ENCODE measurements at places on chromosomes 12 and 14. TPM values are rescaled to one million over a fixed set of nuclear protein-coding genes. Genes with fewer than 3 reads are reported as not detected.
A peak's percentile ranks its signal among the peaks of the same experiment; 100 is the strongest.

GRCh38 chr14:60805841-60806430 lies 71.4 kb downstream of the MNAT1 start:
- H3K4me1 ChIP-seq: no peaks in the 10 kb centered on the region
- no peaks in the 10 kb centered on the region for H3K27me3 ChIP-seq
- H3K4me3 ChIP-seq: no peak overlapping the region
- H3K36me3 ChIP-seq: no peaks in the 10 kb centered on the region

DEGS2 gene
- total RNA-seq: 0.49 TPM

ATF7IP gene
- 58.4 TPM for total RNA-seq

LYZ gene
- total RNA-seq: 50.5 TPM

GRCh38 chr12:12585115-12585863 lies 22.6 kb upstream of the DUSP16 start:
- no peaks in the 10 kb centered on the region for H3K27me3 ChIP-seq
- H3K4me1 ChIP-seq: no peaks in the 10 kb centered on the region
- no peak overlapping the region for H3K27ac ChIP-seq
- no peak overlapping the region for H3K4me3 ChIP-seq
- no peak for DNase-seq

DNA sequence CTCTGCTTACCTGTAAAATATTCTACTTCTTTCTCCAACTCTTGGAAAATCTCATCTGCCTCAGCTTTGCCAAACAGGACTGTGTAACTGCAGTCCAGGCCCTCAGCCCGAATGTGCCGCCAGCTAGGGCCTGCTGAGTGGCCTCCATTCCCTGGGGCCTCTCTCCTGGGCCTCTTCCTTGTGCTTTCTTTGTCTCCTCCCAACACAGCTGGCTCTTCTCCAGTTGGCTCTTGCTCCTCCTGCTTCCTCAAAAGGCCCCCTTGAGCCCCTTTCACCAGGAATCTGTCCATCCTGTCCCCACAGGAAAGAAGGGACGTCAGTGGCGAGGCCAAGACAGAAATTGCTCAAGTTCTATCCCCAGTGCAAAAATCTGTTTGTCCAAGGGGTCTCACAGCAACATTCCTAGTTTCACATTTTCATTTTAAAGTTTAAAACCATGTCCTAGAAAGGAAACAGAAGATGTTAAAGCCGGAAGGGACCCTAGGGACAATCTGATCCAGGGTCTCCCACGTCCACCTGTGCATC lies 713 bp downstream of the ALKBH2 start:
- peaks cover 29% of the 10 kb centered on the region for H3K4me1 ChIP-seq
- H3K4me3 ChIP-seq: peak overlapping the region; percentile 46
- H3K27ac ChIP-seq: peak overlapping the region; percentile 81
- DNase-seq: no peak
- H3K36me3 ChIP-seq: peaks cover 39% of the 10 kb centered on the region
- no peaks in the 10 kb centered on the region for H3K27me3 ChIP-seq

CD27 gene
- not detected for total RNA-seq

NPAS3 gene
- total RNA-seq: 6.4 TPM

GRCh38 chr12:120067901-120068300 lies 48.7 kb downstream of the RAB35 start:
- H3K4me1 ChIP-seq: no peaks in the 10 kb centered on the region
- no peaks in the 10 kb centered on the region for H3K27me3 ChIP-seq
- no peak for DNase-seq
- H3K4me3 ChIP-seq: no peak overlapping the region
- H3K36me3 ChIP-seq: no peaks in the 10 kb centered on the region

ZNF268 gene
- total RNA-seq: 12.8 TPM

- no peaks in the 10 kb centered on the region for H3K36me3 ChIP-seq
- no peak overlapping the region for H3K27ac ChIP-seq
- H3K4me1 ChIP-seq: no peaks in the 10 kb centered on the region
- H3K27me3 ChIP-seq: no peaks in the 10 kb centered on the region
Measured at GRCh38 chr14:81018684-81019083, 63.3 kb downstream of the TSHR start.

GRCh38 chr12:85147331-85147730 lies 111.2 kb downstream of the LRRIQ1 start:
- H3K27ac ChIP-seq: no peak overlapping the region
- no peak overlapping the region for H3K4me3 ChIP-seq
- no peaks in the 10 kb centered on the region for H3K27me3 ChIP-seq
- H3K36me3 ChIP-seq: no peaks in the 10 kb centered on the region
- DNase-seq: no peak

PTPRQ gene
- 0.83 TPM for total RNA-seq

- DNase-seq: no peak
- peaks cover 18% of the 10 kb centered on the region for H3K4me1 ChIP-seq
- no peaks in the 10 kb centered on the region for H3K36me3 ChIP-seq
- no peak overlapping the region for H3K4me3 ChIP-seq
- H3K27me3 ChIP-seq: no peaks in the 10 kb centered on the region
Measured at GRCh38 chr14:95311752-95312151, 8.0 kb downstream of the CLMN start.

GRCh38 chr14:35159742-35160409 lies 37.5 kb downstream of the PRORP start:
- H3K36me3 ChIP-seq: peaks cover 6% of the 10 kb centered on the region
- no peak overlapping the region for H3K27ac ChIP-seq
- H3K4me1 ChIP-seq: no peaks in the 10 kb centered on the region
- no peak overlapping the region for H3K4me3 ChIP-seq

VRTN gene
- total RNA-seq: not detected

GRCh38 chr14:24233538-24233866 lies 773 bp downstream of the GMPR2 start:
- no peaks in the 10 kb centered on the region for H3K27me3 ChIP-seq
- H3K27ac ChIP-seq: peak overlapping the region; percentile 88
- no peak for DNase-seq
- no peaks in the 10 kb centered on the region for H3K4me1 ChIP-seq
- H3K4me3 ChIP-seq: peak overlapping the region; percentile 68

PRIMA1 gene
- 13.2 TPM for total RNA-seq

TCTN1 gene
- 34.6 TPM for total RNA-seq

- peaks cover 6% of the 10 kb centered on the region for H3K4me1 ChIP-seq
- H3K36me3 ChIP-seq: peaks cover 5% of the 10 kb centered on the region
- no peak overlapping the region for H3K27ac ChIP-seq
- no peaks in the 10 kb centered on the region for H3K27me3 ChIP-seq
Measured at GRCh38 chr14:69214393-69214792, 23.1 kb downstream of the EXD2 start.

DNA sequence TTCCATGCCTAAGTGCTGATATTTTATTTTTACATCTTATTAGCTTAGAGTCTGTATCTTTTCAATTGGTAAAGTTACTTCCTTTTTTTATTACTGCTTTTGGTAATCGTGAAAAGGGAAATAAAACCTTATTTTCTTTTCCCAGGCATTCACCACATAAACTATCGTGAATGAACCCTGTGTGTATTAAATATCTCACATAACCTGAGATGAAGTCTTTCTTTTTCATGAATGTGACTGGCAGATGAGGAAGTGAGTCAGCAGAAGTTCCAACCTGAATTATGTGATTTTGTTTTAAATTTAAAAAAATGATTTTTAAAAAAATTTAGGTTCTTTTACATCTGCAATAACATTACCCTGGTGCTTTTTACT lies 26.0 kb downstream of the MYBPC1 start:
- H3K4me3 ChIP-seq: no peak overlapping the region
- no peaks in the 10 kb centered on the region for H3K27me3 ChIP-seq
- no peak for DNase-seq
- H3K27ac ChIP-seq: no peak overlapping the region
- no peaks in the 10 kb centered on the region for H3K4me1 ChIP-seq

- peak overlapping the region; percentile 29 for H3K4me3 ChIP-seq
- peaks cover 27% of the 10 kb centered on the region for H3K4me1 ChIP-seq
- H3K36me3 ChIP-seq: peaks cover 43% of the 10 kb centered on the region
- no peak for DNase-seq
- no peaks in the 10 kb centered on the region for H3K27me3 ChIP-seq
- peak overlapping the region; percentile 75 for H3K27ac ChIP-seq
Measured at GRCh38 chr12:56021889-56022497, 1.1 kb downstream of the IKZF4 start.

NINJ2 gene
- total RNA-seq: 4.3 TPM

KRT83 gene
- not detected for total RNA-seq

DNA sequence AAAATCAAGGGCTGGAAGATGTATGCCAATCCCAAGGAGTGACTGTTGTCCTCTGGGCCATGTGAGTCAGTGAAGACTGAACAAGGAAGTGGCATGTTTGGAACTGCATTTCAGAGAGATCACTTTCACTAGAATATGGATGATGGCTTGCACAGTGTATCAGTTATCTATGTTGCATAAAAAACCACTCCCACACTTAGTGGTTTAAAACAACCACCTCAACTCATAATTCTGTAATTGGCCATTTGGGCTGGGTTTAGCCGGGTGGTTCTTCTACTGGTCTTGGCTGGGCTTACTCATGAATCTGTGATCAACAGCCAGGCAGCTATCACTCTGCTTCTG lies 15.4 kb downstream of the BDKRB1 start:
- H3K27ac ChIP-seq: peak overlapping the region; percentile 83
- H3K27me3 ChIP-seq: no peaks in the 10 kb centered on the region
- DNase-seq: no peak
- H3K36me3 ChIP-seq: no peaks in the 10 kb centered on the region
- peaks cover 64% of the 10 kb centered on the region for H3K4me1 ChIP-seq
- no peak overlapping the region for H3K4me3 ChIP-seq

- no peak overlapping the region for H3K4me3 ChIP-seq
- DNase-seq: no peak
- no peaks in the 10 kb centered on the region for H3K27me3 ChIP-seq
Measured at GRCh38 chr14:35927727-35928126, 101.6 kb downstream of the BRMS1L start.

C3AR1 gene
- 10.0 TPM for total RNA-seq

PRKD1 gene
- total RNA-seq: 27.1 TPM

GRCh38 chr12:49121047-49121696 lies 10.0 kb downstream of the TUBA1B start:
- peak; percentile 67 for DNase-seq
- no peak overlapping the region for H3K27ac ChIP-seq
- H3K4me1 ChIP-seq: no peaks in the 10 kb centered on the region
- no peaks in the 10 kb centered on the region for H3K36me3 ChIP-seq

DNA sequence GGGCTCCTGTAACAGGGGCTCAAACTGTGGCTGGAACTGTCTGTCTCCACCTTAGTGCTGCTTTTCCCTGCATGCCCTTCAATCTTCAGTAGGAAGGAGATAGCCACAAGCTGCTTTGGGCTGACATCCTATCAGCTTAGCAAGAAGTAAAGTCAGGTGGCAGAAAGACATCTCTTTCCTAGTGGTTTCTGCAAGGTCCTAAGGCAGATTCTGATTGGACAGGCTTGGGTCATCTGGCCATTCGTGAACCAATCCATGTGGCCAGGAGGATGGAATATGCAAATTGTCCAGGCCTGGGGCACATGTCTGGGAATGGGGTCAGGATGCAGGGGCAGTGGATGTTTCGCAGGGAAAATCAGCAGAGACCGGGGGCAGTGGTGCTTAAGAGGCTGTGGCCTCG lies 5.2 kb downstream of the RITA1 start:
- no peaks in the 10 kb centered on the region for H3K36me3 ChIP-seq
- DNase-seq: no peak
- peaks cover 22% of the 10 kb centered on the region for H3K4me1 ChIP-seq

DNA sequence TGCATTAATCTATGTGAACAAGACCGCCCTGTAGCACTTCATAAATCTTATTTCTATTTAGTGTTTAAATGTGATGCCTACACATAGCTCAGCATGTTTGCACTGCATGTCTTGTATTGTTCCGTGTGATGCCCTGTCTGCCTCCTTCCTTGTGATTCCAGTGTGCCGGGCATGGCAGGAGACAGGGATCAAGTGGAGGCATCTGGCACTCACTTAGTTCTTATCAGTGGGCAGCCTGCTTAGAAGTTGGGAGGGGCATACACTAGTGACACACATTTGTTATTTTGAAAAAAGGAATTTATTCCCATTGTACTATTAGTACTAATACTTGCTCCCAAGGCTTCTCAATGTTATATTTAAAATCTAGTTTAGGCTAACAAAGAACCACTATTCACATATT lies 176.4 kb downstream of the KCNA5 start:
- no peaks in the 10 kb centered on the region for H3K27me3 ChIP-seq
- H3K27ac ChIP-seq: no peak overlapping the region
- H3K4me1 ChIP-seq: no peaks in the 10 kb centered on the region
- H3K36me3 ChIP-seq: no peaks in the 10 kb centered on the region
- no peak overlapping the region for H3K4me3 ChIP-seq
- DNase-seq: no peak

All from sigmoid colon (tissue), 7 donors.